ENCODE measurements at places on chromosomes 16 and 17.

DNA sequence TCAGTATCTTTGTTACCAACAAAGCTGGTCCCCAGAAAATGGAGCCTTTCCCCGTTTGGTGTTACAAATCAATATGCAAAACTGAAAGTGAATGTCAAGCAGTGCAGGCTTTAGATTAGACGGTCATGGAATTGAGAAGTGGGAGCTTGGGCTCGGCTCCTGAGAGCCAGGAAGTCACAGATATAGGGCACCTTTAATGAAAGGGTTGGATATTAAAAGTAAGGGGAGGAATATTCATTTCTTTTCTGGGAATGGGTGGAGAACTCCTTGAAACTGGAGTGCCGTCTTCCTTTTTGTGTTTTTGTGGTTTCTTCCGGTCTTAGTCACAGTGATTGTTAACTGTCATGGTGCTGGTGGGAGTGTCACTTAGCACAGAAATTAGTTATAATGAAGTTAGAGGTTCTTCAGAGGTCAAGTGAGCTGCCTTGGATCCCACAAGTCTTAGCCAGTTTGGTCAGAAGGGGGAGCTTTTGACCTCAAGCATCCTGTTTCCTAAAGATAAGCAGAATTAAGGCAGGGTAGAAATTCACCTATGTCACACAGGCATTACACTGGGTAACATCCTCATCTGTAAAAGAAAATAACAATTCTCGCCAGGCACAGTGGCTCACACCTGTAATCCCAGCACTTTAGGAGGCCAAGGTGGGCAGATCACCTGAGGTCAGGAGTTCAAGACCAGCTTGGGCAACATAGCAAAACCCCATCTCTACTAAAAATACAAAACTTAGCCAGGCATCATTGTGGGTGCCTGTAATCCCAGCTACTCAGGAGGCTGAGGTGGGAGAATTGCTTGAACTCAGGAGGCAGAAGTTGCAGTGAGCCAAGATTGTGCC, 9.6 kb upstream of the EIF1 start:
- no peak for DNase-seq

DNA sequence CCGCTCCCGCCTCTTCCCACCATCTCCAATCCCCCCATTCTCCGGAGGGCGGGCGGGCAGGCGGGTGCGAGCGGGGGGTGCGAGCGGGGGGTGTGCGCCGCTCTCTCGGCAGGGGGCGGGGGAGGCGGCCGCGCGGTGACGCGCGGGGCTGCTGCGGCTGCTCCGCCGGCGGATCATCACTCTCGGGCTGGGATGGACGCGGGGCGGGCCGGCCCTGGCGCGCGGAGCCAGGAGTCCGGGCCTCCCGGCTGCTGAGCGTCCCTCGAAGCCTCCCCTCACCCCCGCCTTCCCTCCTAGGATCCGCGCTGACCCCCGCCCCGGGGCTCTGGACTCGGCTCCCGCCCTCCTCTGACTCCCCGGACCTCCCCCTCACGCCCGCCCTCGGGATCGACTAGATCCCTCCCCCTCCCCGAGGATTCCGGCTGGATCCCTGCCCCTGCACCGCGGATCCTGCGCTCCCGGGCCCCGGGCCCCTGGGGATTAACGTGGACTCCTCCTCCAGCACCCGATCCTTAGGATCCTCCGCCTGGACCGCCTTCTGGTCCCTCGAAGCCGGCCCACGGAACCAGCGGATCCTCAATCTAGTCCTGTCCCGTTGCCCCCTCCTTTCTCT, 946 bp upstream of the TMEM256 start:
- no peak for DNase-seq

GRCh38 chr16:10070591-10070990, 111.6 kb downstream of the GRIN2A start:
- DNase-seq = no peak

- DNase-seq = no peak
Observed at GRCh38 chr17:12790249-12791106, 1.2 kb downstream of the ARHGAP44 start.

DNA sequence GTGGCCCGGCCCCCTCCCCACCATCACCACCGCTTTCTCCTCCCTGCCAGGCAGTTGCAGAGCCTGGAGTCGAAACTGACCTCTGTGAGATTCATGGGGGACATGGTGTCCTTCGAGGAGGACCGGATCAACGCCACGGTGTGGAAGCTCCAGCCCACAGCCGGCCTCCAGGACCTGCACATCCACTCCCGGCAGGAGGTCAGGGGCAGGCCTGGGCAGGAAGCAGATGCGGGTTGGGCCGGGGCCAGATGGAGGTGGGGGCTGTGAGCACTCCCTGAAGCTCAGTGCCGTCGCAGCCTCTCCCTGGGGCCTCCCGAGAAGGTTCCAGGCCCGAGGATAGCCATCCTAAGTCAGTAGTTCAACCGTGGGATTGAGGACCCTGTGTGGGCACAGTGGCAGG, 14.2 kb upstream of the ADGRG3 start:
- DNase-seq = no peak

DNA sequence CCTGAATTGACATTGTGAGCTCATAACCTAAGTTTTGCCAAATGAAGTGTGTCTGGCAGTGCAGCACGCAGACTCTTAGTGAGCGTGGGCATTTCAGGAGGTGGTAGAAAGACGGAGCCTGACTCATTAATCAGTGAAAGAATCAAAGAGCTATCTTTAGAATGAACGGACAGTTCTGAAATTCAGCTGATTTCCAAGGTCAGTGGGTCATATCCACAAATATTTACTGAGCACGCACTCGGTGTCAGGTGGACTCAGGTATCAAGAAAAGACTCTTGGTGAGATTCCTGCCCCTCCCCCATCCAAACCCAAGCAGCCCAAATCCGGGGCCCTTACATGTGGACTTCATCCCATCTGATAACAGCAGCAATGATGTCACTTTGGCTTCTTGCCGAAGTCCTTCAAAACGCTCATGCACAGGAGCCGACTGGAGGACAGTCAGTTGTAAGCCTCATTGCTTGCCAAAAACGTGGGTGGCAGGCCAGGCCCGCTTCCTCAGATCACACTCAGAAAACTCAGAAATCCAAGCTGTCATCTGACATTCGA, 185.8 kb downstream of the HS3ST3A1 start:
- no peak for DNase-seq

DNA sequence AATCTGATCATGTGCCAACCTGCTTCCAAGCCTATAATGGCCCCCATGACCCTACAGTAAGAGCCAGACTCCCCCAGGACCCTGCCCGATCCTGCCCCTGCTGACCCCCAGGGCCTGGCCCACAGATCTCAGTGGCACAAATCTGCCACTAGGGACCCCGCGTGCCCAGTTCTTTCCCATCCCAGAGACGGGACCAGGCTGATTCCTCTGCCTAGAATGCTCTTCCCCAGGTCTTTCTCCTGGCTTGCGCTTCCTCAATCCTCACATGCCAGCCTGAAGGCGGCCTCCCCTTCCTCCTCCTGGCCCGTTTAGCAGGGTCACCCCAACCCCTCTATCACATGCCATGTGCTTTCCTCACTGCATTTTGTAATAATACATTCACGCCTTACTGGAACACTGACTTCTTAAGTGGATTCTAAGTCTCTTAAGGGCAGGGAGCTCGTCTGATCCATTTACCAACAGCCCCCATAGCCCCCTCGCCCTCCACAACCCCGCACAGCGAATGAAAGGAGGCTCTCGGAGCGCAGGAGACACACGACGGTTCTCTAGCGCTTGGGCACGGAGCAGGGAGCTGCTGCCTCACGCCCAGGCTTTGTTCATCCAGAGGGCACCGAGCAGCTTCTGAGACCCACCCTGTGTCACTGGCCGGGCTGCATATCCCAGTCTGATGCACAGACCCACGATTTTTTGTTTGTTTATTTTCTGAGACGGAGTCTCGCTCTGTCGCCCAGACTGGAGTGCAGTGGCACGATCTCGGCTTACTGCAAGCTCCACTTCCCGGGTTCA, 1.2 kb downstream of the TRIM65 start:
- no peak for DNase-seq

DNA sequence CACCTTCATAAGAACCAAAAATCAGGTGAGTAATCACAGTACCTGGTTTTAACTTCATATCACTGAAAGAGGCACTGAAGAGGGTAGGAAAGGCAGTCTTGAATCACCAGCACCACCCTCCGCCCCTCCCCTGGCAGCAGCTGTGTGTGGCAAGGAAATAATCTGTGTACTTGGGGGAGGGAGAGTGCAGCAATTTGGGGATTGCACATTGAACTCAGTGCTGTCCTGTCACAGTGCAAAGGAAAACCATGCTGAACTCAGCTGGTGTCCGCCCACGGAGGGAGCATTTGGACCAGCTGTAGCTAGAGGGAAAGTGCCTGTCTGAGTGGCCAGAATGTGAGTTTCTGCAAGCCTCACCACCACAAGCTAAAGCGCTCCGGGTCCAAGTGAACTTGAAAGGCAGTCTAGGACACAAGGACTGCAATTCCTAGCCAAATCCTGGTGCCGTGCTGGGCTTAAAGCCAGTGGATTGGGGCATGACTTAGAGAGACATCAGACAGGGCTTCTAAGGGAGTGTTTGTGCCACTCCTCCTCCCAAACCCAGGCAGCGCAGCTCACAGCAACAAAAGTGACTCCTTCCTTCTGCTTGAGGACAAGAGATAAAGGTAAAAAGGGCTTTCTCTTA, 39.7 kb upstream of the ALDH3A1 start:
- DNase-seq = no peak

DNA sequence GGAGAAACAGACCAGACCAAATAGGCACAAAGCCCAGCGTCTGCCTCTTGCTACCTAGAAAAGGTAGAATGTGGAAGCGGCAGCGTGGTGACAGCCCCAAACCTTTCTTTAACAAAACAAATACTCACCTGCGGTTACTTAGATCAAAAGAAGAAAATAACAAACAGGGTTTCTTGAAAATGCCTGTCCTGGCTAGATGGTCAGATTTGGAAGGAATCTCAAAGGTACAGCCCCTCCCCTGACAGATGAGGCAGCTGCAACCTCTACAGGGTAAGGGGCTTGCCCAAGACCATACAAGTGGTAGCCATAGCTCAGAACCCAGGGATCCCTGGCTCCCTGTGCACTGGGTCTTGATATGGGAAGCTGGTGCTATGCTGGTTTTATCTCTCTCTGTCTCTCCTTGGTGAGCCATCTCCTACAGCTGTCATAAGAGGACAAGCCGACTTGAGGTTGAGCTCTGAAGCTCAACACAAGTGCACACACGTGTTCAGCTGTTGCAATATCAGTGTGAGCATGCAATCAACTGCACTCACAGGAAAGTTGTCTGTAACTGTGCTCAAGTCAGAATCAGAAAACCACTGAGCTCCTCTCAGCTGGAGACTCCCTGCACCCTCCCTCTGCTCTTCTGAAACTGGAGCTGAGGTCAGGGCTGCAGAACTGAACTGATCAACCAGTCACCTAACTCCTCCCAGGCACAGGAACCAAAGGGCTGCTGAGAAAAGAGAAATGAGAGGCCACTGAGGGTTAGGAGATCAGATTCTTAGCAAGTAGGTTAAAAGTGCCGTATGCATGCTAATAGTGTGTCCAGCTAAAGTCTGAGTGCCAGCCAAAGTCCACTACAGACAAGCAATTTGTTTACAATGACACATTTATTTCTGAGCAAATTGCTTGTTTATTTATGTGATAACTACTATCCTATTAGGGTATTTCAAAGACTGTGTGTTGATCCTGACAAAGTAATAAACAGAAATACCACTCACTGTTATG, 6.1 kb upstream of the RNF157 start:
- DNase-seq = no peak

DNA sequence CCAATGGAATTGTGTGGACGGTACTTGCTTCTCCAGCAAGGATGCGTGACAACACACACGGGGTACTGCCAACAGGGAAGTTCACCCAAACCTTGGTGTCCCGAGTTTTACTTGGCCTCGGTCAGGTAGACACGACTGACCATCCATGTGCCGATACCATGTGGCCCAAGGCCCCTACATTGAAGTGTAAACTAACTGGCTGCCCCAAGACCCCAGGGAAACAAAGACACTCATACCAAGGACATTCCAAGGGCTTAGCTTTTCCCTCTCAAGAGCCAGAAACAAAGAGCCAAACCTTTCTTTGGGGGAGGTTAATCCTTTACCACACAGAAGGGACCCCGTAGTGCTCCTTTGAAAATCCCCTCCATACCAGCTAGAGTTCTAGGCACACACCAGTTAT, 215.9 kb upstream of the TNRC6C start:
- no peak for DNase-seq

- DNase-seq = no peak
Observed at GRCh38 chr17:77345260-77345910, 204.6 kb downstream of the SEC14L1 start.

- DNase-seq = no peak
Observed at GRCh38 chr16:64648282-64648681, 473.6 kb downstream of the CDH11 start.

- no peak for DNase-seq
Observed at GRCh38 chr17:82507631-82508175, 11.8 kb upstream of the FOXK2 start.
